ENCODE measurements at places on chromosomes 2 and 18.
A peak's percentile ranks its signal among the peaks of the same experiment; 100 is the strongest.

- no peak for DNase-seq
- no peaks in the 10 kb centered on the region for H3K36me3 ChIP-seq
- peaks cover 15% of the 10 kb centered on the region for H3K4me1 ChIP-seq
- H3K27ac ChIP-seq: peak overlapping the region; percentile 91
- peak overlapping the region; percentile 95 for H3K4me3 ChIP-seq
Measured at GRCh38 chr2:134120406-134120732, 133.5 kb upstream of the MGAT5 start.

- no peaks in the 10 kb centered on the region for H3K36me3 ChIP-seq
- H3K4me3 ChIP-seq: no peak overlapping the region
- H3K27me3 ChIP-seq: no peaks in the 10 kb centered on the region
- no peak for DNase-seq
- no peak overlapping the region for H3K27ac ChIP-seq
- H3K4me1 ChIP-seq: no peaks in the 10 kb centered on the region
Measured at GRCh38 chr18:70329071-70329470, 40.2 kb downstream of the SOCS6 start.

GRCh38 chr2:215723631-215724011 lies 287.8 kb upstream of the FN1 start:
- H3K4me3 ChIP-seq: no peak overlapping the region
- H3K4me1 ChIP-seq: no peaks in the 10 kb centered on the region
- H3K27ac ChIP-seq: no peak overlapping the region
- no peaks in the 10 kb centered on the region for H3K36me3 ChIP-seq

DNA sequence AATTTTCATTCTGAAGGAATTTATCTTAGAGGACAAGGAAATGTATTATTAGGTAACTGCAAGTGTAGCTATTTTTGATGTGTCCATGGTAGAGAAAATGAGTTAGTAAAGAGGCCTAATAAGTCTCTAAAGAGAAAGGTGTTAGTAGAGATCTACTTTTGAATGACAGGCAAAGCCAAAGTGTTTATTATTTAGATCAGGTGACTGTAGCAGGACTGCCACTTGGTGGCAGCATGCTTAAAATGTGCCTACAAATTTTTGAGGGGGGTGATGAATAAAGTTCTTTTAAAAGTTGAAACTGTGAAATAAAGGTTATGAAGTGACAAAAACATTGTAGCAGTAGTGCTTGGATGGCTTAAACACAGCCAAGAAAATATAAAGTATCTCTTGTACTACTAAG lies 421.5 kb upstream of the MEIS1 start:
- DNase-seq: no peak
- H3K36me3 ChIP-seq: no peaks in the 10 kb centered on the region
- H3K4me3 ChIP-seq: no peak overlapping the region
- H3K27ac ChIP-seq: no peak overlapping the region

- DNase-seq: no peak
- peaks cover 80% of the 10 kb centered on the region for H3K27me3 ChIP-seq
- H3K27ac ChIP-seq: no peak overlapping the region
- no peaks in the 10 kb centered on the region for H3K36me3 ChIP-seq
- no peak overlapping the region for H3K4me3 ChIP-seq
Measured at GRCh38 chr2:44927985-44928482, 13.5 kb upstream of the SIX3 start.

All from colonic mucosa (tissue), 4 donors.